ENCODE measurements at places on chromosomes 3 and 15.
A peak's percentile ranks its signal among the peaks of the same experiment; 100 is the strongest.

- peak; percentile 53 for DNase-seq
These were observed 748 bp downstream of the CCNL1 start for GRCh38 chr3:157159037-157159761.

DNA sequence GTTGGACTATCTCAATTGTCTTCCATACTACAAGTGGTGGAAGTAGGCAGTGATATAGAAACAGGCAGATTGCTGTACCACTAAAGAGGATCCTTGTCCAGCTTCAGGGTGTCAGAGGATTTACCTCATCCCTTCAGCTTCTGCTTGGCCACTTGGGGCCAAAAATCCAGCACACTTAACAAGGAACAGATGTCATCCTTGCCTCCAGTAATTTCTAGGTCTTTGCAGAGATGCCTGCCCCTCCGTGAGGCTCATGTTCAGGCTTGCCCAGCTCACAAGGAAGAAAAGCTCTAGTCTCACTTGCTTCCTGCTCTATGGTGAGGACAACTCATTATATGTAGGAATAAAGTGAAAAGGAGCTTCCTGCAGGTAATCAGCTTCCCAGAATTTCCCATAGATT lies 510.3 kb downstream of the EPHA3 start:
- DNase-seq = no peak

DNA sequence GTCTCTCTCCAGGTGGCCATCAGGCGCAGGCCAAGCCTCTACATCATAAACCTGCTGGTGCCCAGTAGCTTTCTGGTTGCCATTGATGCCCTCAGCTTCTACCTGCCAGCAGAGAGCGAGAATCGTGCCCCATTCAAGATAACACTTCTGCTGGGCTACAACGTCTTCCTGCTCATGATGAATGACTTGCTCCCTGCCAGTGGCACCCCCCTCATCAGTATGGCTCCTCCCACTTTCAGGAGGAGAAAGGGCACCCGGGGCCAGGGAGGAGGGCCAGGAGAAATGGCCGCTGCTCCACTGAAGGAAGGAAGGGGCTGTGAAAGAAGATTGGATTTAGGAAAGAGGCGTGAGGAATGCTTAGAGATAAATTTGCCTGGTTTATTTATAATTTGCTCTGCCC lies 6.6 kb downstream of the HTR3C start:
- no peak for DNase-seq

- DNase-seq = no peak
These were observed 119.9 kb upstream of the FHIT start for GRCh38 chr3:61371123-61371522.

DNA sequence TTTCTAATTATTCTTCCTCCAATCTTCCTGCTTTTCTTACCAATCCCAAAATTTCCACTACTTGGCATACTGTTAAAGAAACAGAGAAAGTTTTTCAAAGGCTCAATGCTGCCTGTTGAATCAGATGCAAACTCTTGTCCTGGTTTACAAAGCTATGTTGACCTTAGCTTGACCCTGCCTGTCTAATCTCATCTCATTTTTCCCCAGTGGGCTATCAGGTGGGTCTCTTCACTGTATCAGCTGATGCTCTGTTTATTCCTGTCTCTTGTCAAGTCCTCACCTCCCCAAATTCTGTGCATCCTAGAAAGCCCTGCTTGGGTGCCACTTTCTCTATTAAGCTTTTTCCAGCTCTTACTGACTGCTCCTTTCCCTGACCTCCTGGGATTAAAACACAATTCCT lies 18.2 kb downstream of the NFKBIZ start:
- DNase-seq = no peak

DNA sequence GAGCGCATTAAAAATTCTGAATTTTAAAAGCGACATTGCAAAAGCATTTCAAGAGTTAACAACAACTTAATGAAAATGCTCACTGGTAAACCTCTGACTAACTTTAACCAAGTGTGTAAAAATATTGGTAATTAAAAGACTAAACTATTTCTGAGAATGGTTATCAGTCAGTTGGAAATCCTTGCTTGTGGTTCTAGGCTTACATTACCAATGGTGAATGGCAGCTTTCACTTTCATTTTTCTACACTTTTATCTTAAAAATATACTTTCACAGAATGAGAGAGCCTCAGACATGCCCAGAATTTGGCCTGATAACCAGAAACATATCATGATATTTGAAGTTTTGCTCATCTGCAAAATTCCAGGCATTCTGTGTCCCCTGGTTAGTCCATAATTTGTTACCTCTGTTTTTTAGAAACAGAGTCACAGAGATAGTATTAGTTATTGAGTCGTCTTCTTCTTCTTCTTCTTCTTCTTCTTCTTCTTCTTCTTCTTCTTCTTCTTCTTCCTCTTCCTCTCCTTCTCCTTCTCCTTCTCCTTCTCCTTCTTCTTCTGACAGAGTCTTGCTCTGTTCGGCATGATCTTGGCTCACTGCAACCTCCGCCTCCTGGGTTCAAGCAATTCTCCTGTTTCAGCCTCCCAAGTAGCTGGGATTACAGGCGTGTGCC lies 5.5 kb upstream of the RNF111 start:
- DNase-seq = no peak

DNA sequence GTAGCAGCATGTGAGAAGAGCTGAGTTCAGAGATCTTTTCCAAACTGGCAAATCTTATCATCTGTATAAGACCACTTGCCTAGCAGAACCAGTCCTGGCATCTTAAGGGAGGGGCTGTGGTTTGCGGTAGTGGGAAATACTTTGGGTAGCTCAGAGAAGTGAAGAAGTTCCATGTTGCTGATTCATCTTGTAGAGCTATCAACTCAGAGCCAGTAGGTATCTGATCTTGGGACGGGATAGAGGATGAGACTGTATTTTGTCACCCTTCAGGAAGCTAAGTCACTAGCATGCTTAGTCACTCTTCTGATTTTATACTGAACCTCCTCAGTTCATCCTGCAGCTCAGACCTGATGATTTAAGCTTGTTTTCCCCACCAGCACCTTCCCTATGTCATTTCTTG lies 211.4 kb downstream of the NR1D2 start:
- no peak for DNase-seq

- no peak for DNase-seq
These were observed 286.6 kb downstream of the ZBTB20 start for GRCh38 chr3:114860531-114860930.

GRCh38 chr3:82143661-82144412 lies 382.4 kb upstream of the GBE1 start:
- no peak for DNase-seq

- DNase-seq = no peak
These were observed 282.1 kb downstream of the THSD4 start for GRCh38 chr15:71397377-71397776.

- DNase-seq = peak; percentile 46
These were observed 226.1 kb downstream of the VPS13C start for GRCh38 chr15:61834076-61834697.

GRCh38 chr3:187198490-187198889 lies 1.2 kb downstream of the RTP1 start:
- no peak for DNase-seq

DNA sequence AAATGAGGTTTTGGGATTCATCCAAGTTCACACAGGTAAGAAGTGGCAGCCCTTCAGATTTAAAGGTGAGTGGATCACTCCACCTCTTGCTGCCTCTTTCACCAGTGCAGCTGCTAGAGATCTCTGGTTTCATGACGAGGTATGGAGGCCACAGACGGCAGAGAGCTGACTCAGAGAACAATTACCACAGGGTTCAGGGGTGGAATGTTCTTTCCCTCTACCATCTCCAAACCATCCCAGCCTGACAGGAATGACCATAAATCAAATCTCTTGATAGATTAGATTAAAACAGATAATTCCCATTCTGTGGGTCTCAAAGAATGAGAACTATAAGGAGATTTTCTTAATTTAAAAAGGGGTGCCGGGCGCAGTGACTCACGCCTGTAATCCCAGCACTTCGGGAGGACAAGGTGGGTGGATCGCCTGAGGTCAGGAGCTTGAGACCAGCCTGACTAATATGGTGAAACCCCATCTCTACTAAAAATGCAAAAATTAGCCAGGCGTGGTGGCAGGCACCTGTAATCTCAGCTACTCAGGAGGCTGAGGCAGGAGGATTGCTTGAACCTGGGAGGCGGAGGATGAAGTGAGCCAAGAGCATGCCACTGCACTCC lies 174.2 kb upstream of the ATP11B start:
- DNase-seq = no peak

GRCh38 chr3:186255703-186256331 lies 106.2 kb downstream of the DGKG start:
- DNase-seq = no peak

DNA sequence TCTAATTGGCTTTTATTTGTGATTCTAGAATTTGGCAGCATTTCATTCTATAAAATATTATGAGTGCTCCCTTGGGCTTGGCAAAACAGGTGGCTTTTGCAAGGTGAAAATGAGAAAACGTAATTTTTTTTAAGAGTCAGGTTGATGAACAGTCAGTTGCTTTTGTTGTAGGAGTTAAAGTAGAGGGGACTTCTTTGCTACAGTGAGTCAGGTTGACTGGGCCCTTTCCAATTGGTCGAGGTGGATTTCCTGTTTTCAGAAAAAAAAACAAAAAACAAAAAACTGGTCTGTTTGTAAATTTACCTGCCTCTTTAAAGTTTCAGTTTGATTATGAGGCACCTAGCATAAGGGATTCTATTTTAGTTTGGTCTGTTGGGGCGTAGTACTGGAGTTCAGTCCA lies 1469.4 kb upstream of the GBE1 start:
- no peak for DNase-seq

DNA sequence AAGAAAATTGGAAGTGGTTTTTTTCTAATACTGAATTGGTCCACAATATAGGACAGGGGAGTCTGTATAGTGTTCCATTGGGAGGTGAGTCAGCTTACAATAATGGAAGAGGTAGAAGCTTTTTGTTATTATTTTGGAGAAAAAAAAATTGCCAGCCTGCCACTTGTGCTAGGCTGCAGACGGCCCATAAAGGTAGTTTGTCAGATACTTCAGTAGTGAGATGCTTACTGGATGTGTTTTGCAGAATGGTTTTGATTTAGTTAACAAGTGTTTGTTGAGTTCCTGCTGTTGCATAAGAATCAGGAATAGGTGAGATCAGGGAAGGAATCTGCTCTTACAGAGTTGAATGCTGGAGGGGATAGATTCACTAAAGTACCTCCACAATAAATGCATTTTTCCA lies 1.0 kb downstream of the DTWD1 start:
- no peak for DNase-seq

DNA sequence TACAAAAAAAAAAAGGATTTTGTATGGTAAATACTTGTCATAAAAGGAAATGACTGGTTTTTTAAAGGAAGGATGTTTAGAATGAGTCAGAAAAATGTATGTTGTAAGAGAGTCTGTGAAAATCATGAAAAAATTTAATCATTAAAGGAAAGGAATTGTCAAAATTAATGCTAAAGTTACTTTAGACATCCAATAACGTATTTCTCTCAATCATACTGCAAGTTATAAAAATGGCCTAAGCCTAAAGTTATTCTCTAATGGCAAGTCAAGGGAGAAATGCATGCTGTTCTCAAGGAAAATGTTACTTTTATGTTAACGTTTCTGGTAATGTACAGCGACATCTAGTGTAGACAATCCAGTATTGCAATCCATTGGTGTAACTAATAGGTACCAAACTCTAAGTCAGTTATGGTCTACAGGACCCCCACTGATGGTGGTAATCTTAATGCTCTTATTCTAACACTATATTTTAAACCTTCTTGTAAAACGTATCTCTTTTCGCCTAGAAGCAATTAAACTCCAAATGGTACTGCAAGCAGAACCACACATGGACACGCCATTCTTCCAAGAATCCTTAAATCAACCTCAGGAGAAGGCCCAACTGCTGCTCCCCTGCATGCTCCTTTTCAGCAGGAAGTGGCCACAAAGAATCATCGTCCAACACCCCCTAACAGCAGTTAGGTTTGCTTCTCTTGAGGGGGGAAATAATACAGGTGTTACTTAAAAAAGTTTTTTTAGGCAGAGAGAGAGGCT lies 35.2 kb downstream of the NCEH1 start:
- no peak for DNase-seq

GRCh38 chr3:15601046-15601398 lies 347 bp downstream of the HACL1 start:
- no peak for DNase-seq

- DNase-seq = no peak
These were observed 66.4 kb downstream of the PTPRG start for GRCh38 chr3:61627768-61628185.

DNA sequence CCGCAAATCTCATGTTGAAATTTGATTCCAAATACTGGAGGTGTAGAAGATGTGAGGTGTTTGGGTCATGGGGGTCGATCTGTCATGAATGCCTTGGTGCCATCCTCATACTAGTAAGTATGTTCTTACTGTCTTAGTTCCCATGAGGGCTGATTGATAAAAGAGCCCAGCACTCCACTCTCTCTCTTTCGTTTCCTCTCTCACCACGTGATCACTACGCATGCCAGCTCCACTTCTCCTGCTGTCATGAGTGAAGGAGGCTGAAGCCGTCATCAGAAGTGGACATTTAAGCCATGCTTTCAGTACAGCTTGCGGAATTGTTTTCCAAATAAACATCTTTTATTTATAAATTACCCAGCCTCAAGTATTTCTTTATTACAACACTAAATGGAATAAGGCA lies 6.1 kb downstream of the OR5H15 start:
- DNase-seq = no peak

DNA sequence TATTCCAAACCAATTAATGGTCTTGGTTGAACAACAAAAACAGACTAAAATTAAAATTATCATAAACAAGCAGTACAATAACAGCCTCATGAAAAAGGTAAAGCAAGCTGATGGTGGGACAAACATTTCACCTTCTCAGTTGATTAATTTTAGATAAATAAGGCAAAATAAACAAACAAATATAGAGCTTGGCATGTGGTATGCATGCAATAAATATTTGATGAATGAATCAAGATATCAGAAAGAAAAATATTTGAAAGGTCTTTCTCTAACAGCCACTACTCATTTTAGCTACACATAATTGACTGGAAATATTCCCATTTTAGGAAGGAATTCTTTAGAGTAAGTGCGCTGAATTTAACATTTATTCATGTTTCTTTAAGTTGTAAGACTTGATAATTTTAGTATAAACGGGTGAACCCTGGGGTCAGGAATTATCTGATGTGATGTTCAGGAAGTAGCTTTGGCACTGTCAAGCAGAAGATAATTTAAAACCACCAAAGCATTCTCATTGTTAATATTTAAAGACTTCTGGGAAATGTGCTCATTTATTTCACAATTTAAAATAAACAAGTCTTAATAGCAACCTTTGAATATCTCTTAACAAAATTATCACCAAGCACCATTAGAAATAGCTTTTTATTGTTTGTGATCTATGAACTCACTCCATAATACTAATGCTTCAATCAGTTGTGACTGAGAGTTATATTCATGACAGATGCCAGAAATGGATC lies 372.3 kb upstream of the TGFBR2 start:
- DNase-seq = no peak

DNA sequence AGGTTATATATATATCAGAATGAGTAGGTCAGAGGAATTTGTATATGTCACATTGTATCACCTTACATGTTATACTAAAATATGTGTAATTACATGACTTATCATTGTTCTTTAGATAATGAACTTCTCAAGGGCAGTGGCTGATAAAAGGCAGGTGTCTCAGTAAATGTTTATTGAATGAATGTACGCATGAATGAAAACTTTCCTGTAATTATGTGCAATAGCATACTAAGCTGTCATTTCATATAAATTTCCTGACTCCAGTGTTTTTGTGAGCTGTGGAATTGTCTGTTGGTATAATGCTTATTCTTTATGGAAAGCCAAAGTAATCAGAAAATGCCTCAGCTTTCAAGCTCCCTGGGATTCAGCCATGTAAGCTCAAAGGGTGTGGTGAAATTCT lies 4.2 kb downstream of the TBC1D23 start:
- no peak for DNase-seq

- DNase-seq = no peak
These were observed 3.5 kb downstream of the TBL1XR1 start for GRCh38 chr3:177193688-177194268.

GRCh38 chr3:147398813-147399534 lies 7.4 kb downstream of the ZIC4 start:
- DNase-seq = no peak
